ENCODE measurements at places on chromosomes 16 and 17. TPM values are rescaled to one million over a fixed set of nuclear protein-coding genes. Genes with fewer than 3 reads are reported as not detected.

The P2RX1 gene
- total RNA-seq: not detected

The TP53TG3C gene
- total RNA-seq: not detected

The PPL gene
- total RNA-seq: 7.0 TPM

The ANKFN1 gene
- not detected for total RNA-seq

The TBC1D3G gene
- total RNA-seq: not detected

The CLDN7 gene
- total RNA-seq: 5.3 TPM

All from dermis blood vessel endothelial cell (primary cell).